Spleen (tissue), 13 donors: ENCODE measurements at places on chromosomes 3 and 15.

GRCh38 chr3:23915537-23916108, 1.2 kb downstream of the NKIRAS1 start:
- DNase-seq: no peak

DNA sequence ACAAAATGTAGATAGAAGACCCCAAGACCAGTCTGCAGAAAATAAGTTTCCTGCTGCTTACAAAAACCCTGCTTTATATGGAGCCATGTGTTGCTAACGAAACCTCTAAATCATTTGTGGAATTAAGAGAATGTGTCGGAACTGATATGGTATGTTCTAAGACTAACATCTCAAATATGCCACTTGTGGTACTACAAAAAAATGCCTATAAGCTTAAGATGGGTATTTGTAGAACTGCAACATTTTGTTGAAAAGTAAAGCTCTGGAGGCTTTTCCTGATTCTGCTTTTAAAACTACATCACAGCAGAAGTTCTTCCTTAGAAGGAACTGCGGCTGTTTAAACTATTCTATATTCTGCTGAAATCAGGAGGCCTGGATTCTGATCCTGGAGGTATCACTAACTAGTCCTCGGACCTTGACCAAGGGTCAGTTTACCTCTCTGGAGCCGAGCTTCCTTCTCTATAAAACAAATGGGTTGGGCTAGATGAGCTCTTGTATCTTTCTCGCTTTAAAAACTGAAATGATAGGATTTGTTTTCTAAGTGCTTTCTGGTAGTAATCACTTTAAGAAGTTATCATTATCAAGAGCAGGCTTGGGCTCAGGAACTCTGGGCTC, 74.9 kb downstream of the RAD18 start:
- DNase-seq: no peak

- DNase-seq: no peak
These were observed 1.4 kb downstream of the DLG1 start for GRCh38 chr3:197297002-197297401.

- no peak for DNase-seq
These were observed 254.0 kb upstream of the GPR149 start for GRCh38 chr3:154684021-154684420.

DNA sequence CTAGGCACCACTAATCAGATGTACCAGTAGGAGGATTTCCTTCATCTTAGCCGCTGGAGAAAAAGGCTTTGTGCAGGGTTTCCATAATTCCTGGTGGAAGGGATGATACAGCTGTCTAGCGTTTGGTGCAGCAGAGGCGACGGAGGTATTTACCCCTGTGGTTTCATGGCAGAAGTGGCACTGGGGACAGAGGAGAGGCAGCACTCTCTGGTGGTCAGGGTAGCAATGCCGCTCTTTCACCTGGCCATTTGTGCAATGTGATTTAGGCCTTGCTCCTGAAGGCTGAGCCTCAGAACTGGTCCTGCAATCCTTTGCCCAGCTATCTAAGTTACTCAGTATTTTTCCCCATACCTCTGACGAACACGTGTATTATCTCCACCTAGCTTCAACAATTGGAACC, 47.1 kb upstream of the BNIP2 start:
- DNase-seq: no peak

- DNase-seq: no peak
These were observed 14.3 kb downstream of the TPM1 start for GRCh38 chr15:63056829-63057228.

DNA sequence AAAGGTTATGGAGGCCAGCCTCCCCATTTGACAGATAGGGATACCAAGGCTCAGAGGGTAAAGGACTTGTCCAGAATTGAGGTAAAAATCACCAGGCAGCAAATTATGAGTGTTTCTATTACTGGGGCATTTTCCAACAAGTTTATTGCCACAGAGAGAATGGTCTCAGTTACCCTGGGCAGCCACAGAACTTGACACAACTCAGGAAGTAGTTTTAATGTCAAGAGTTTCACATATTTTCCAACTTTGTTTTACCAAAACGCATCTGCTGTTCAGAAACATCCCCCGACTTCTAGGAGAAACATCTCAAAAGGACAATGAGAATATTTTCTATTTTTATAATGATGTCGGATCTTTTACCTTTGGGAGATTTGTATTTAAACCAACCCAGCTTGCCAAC, 107.5 kb upstream of the MRPS22 start:
- DNase-seq: no peak

GRCh38 chr3:158671821-158672214, 630 bp downstream of the LXN start:
- no peak for DNase-seq

- no peak for DNase-seq
These were observed 60.7 kb downstream of the RPL22L1 start for GRCh38 chr3:170809007-170809974.

GRCh38 chr3:12541625-12542024, 3.7 kb downstream of the MKRN2OS start:
- DNase-seq: no peak

- DNase-seq: no peak
These were observed 85.4 kb downstream of the MAGI1 start for GRCh38 chr3:65953301-65953812.

GRCh38 chr3:18481946-18482548, 56.9 kb upstream of the SATB1 start:
- DNase-seq: no peak

DNA sequence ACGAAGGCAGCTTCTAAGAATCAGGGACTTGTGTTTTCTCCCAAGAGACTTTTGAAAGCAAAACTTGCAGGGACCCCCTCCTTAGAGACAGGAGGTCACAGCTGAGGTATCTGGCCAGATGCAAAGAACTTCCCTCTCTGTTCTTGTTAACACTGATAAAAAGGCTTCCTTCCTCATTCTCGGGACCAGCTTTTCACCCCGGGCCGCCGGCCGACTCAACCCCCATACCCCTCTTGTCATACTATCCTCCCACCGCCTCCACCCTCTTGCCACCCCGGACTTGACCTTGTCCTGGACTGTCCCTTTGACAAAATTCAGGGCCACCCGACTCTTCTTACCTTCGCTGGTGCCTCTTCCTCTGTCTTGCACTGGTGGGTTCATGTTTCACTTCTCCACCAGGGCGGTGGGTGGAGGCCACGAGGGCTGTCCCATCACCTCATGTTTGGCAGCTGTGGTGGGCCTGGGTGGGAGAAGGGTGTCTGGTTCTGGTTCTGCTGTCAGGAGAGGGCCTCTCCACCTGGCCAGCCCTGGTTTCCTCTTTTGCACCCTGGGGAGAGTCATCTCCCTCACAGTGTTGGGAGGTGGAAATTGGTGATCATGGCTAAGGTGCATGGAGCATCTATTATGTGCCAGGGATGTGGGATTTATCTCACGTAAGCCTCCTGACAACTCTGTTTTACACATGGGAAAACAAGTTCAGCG, 32.5 kb downstream of the BHLHE40 start:
- peak; percentile 92 for DNase-seq

DNA sequence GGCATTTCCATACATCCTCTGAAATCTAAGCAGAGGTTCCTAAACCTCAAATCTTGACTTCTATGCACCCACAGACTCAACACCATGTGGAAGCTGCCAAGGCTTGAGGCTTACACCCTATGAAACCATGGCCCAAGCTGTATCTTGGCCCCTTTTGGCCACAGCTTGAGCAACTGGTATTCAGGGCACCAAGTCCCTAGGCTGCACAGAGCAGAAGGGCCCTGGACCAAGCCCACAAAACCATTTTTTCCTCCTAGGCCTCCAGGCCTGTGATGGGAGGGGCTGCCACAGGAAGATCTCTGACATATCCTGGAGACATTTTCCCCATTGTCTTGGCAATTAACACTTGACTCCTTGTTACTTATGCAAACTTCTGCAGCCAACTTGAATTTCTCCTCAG, 54.4 kb upstream of the IL12A start:
- DNase-seq: no peak

DNA sequence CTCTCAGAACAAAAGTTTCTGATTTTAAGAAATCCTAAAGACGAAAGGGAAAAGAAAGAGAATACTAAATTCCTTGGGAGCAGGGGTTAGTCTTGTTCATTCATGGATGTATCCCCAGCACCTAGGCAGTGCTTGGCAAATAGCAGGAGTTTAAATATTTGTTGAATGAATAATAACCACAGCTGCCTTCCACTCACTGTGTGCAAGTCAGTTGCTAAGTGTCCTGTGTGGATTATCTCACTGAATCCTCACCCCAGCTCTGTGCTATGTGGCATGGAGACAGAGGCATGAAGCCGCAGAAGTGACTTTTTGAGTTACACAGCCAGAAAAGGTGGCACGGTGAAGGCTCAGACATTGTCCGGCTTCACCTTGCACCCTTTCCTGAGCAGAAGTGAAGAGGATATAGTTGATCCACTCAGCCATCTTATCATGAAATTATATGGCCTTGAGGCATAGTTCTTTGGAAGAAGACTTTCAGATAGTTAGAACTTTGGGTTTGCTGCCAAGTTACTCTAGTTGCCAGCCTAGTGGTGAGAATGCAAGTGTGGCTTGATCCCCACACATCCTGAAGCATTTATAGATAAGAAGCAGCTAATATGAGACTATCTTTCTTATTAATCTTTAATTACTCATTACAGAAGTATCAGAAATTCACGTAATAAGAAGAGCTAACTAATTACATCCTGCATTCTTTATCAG, 355.5 kb downstream of the LRTM1 start:
- DNase-seq: no peak

DNA sequence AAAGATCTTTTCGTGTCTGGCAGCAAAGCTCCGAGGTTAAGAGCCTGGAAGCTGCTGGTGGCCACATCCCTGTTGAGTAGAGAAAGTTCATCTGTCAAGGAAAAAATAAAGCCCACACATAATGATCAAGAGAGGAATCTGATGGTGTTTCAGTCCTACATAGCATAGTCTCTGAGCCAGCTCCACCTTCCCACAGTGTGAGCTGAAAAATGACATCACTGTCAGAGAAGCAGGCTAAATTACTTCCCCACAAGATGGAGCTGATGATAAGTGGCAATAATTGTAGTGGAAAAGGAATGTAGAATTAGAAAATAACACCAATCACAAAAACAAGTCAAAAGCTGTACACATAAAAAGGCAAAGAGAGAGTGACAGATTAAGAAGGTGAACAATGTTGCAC, 84.5 kb downstream of the AQP9 start:
- no peak for DNase-seq

DNA sequence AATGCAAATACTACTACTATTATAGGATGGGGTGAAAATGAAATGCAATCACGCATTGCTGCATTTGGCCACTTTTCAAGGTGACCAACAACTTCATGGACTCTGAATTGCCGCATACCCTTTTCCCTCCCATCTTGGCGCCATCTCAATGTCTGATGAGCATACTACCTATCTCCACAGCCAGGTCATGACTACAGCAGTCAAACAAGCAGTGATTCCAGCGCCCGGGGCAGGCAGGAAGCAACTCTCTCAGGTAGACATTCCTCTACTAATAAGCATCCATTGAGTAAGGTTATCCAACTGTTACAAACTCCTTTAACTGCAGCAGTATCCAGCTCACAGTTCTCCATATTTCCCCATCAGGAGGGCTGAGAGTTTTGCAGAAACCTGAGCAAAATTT, 155.4 kb downstream of the ADAMTS17 start:
- peak; percentile 23 for DNase-seq

- DNase-seq: no peak
These were observed 255.0 kb downstream of the OCA2 start for GRCh38 chr15:27844018-27844666.

GRCh38 chr3:132817646-132818177, 95.5 kb upstream of the NPHP3 start:
- no peak for DNase-seq

- DNase-seq: no peak
These were observed 25.7 kb downstream of the IQSEC1 start for GRCh38 chr3:13047296-13048165.

- DNase-seq: peak; percentile 93
These were observed 57.0 kb downstream of the IQSEC1 start for GRCh38 chr3:13016083-13016720.

- DNase-seq: peak; percentile 16
These were observed 86.0 kb downstream of the SEMA5B start for GRCh38 chr3:122941228-122942206.

- DNase-seq: no peak
These were observed 573.0 kb downstream of the MECOM start for GRCh38 chr3:169090559-169090958.

DNA sequence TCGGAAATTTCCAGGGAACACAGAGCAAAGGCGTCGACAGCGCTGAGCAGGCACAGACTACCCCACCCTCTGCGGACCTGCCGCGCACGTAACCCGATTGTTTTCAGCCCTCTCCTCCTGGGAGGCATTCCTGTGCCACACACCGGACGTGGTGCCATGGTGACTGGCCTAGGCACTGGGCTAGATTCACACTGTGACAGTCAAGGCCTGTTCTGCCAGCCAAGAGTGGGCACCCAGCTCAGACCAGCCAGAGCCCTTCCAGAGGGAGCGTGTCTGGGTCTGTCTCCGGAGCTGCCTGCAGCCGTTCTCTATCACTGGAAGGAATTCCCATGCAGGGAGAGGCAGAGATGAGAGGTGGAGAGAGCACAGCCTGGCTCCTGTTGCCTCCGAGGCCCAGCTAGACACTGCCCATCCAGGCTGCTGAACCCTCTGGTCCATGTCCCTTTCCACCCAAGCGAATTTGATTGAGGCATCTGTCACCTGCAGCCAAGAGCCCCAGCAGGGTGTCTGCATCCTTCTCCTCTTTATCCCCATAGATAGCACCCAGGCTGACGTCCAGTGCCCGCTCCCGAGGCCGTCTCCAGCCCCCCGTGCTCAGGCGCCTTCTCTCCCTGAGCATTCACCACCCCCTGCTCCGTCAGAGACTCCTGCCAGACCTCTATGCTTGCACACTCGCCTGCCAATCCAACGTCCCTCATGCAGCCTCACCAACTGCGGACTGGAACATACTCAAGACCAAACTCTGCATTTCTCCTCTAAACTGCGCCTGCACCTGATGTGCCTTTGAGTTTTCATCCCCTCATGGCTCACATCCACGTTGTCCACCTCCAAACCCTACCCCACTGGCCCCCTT, 267.5 kb downstream of the OCA2 start:
- no peak for DNase-seq

DNA sequence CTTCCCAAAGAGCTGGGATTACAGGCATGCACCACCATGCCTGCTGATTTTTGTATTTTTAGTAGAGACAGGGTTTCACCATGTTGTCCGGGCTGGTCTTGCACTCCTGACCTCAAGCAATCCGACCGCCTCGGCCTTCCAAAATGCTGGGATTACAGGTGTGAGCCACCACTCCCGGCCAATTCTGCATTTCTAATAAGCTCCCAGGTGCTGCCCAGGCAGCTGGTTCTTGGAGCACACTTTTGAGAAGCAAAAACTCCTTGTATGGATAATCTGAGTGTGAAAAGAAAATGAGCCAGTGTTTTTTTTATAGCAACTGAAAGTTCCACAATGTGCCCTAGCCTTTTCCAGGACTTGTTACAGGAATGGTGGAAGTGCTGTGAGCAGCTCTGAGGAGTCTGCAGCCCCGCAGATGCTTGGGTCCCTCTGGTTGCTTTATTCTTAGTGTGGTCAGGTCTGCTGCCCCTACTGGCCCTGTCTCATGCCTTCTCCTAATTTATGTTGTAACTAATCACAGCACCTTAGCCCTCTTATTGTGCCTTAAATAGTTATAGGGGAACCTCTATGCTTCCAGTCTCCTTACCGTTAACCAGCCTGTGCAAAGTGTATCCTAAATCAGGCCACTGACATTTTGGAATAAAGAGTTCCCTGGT, 13.5 kb upstream of the KCNAB1 start:
- no peak for DNase-seq
